ENCODE measurements at places on chromosomes 12 and 14.
A peak's percentile ranks its signal among the peaks of the same experiment; 100 is the strongest.

DNA sequence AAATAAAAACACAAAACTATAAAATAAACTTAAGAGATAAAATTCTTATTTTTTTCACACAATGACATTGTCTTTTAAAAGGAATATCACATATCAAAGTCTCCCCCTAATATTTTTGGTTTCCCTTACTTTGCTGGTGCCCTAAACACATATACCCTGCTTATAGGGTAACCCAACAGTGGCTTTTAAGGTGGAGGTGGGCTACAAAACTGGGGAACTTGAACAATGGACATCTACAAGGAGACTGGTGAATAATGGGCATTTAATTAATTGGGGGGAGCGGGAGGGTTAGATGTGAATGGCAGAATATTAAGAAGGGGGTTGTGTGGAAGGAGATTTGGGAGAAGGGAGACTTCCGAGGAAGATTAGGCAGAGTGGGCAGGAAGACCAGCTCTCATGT is 9.6 kb downstream of the B4GALNT1 start:
- no peak for DNase-seq

DNA sequence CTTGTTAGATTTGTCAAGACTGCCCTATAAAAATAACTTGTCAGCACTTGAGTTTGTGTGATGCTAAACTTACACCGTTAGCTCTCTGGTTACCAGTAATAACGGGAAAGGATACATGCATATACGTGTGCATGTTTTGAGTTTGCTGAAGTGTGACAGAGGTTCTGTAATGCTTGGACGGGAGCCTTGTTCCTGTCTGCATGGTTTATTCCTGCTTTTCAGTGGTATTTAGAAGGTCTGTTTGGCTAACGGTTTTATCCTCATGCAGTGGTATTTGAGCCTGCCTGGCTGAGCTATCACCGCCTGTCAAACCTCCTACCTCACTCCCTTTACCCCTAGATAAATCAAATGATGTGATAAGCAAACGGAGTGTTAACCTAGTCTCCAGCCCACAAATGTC is 305.6 kb downstream of the GALC start:
- no peak for DNase-seq

DNA sequence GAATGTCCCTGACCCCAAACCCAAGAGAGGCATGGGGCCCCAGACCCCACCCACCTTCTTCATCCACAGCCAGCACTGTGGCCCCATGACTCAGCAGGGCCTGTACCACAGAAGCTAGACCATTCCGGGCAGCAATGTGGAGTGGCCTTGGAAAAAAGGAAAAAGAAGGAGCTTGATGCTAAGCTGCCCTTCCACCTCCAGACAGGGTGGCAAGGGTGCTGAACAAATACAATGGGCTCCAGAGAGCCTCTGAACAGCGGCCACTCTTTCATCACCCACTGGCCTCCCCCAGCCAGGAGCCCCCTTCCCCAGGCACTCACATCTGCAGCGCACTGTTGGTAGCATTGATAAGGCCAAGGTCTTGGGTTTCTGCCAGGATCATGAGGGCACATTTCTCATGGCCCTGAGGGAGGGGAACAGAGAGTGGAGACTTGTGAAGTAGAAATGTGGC is 13.9 kb downstream of the SLC39A5 start:
- no peak for DNase-seq

- peak; percentile 27 for DNase-seq
Measured at GRCh38 chr12:43501703-43502102, 50.3 kb downstream of the ADAMTS20 start.

DNA sequence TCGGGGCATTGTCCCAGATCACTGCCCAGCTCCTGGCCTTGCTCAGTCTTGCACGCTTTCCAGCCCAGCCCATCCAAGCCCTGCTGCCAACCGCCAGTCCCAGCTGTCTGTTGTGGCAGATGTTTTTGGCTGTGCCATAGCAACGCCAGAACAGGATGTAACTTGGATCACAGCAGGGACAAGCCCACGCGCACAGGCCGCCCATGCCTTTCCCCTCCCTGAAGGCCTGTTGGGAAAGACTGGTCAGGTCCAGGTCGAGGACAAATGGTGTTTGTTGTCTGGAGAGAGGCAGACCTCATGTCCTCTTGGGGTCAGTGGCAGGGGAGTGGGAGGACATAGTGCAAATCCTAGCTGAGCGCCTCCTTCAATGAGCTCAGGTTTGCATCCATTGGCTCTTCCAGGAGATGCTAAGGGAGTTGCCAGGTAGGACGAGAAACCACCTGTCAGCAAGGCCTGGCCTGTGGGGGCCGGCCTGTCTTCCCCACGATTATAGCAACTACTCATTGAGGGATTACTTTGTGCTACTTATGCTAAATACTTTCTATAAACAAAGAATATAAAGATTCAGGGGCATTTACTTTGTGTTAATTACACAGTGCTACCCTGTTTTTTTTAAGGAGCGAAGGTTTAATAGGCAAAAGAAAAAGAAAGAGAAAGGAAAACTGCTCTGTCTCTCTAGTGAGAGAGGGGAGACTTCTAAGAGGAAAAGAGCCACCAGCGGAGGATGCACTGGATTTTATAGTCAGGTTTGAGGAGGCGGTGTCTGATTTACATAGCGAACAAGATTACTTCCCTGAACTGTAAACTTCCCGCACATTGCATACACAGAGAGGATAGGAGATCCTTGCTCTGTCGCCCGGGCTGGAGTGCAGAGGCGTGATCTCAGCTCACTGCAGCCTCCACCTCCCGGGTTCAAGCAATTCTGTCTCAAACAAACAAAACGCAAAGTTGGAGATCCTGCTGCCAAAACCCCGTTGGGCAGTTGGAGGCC is 42.8 kb upstream of the CORO1C start:
- peak; percentile 22 for DNase-seq

DNA sequence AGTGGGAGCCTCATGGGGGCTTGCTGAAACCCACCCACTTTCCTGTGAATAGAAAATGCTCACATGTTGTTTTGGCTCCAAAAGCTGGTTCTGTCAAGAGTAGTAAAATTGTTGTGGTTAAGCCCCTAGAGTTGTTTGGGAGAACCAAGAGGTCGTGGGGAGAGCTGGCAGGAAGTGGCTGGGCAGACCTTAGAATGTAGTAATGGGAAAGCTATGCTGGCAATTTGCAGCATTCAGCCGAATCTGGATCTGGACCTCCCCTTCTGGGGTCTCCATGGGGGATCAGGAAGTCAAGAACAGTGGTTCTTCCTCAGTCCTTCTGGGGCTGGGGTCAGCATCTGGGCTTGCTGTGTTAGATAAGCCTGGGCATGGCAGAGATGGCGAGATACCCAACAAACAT is 150.6 kb upstream of the TBX3 start:
- DNase-seq = no peak

GRCh38 chr12:114894076-114894475 is 210.1 kb upstream of the TBX3 start:
- DNase-seq = no peak

DNA sequence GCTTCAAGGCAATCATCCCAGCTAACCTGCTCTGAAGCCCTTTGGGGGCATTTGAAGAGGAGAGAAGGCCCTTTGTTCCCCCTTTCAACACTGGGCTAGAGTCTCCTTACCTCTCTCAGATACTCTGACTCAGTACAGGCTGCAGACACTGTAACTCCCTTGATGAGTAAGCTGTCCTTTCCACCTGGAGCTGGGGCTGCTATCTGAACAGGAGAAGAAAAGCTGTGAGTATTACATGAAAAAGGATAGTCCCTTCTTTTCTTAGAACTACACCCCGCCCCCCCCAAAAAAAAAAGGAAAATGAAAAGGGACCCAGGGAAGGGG is 186.6 kb upstream of the PLEKHG7 start:
- no peak for DNase-seq

DNA sequence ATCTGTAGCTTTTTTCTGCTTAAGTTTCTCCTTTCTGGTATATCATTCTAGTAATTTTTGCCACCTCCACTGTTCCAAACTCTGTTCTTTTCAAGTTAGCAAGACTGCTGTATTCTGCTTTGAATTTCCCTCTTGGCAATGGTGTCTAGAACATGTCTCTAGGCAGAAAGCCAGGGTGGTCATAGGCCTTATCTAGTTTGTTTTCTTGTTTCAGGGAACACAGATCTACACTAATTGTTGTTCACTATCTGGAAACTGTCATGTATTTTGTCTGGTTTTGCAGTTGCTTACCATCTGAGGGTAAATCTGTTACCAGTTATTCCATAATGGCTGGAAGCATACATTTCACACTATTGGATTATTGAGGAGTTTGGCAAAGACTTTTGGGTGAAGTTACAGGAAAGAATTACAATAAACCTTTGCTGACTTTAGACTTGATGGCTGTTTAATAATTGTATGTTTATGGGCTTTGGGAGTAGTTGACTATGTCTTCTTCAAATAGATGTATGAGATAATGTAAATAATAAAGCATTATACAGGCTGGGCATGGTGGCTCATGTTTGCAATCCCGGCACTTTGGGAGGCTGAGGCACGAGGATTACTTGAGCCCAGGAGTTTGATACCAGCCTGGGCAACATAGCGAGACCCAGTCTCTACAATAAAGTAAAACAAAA is 41.4 kb downstream of the FUT8 start:
- no peak for DNase-seq

DNA sequence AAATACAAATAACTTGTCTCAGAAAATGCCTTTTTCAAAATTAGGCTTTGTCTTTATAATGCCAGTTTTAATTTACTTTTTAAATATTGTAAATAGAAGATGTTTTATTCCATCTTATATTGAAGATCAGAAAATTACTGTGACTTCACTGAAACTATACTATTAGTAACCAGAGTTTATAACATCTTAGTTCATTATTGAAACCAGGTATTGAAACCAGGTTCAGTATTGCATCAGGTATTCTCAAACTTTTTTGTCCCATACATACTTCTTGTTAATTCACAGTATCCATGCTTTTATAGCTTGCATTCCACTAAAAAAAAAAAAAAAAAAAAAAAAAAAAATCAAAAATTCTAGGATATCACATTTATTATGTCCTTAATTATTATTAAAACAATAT is 227.5 kb downstream of the GXYLT1 start:
- DNase-seq = no peak

GRCh38 chr14:49959822-49960408 is 67.0 kb downstream of the ARF6 start:
- no peak for DNase-seq

- no peak for DNase-seq
Measured at GRCh38 chr14:59093902-59094301, 94.6 kb upstream of the DAAM1 start.

GRCh38 chr12:113135178-113136127 is at the start of gene RASAL1:
Gene RASAL1, minus strand, starts transcription at chr12:113135761. Its CDS starts 299 bp downstream, at chr12:113135462.
- DNase-seq = peak; percentile 84

GRCh38 chr14:60893911-60894310 is 87.0 kb downstream of the TRMT5 start:
- DNase-seq = no peak

GRCh38 chr14:62673014-62673755 is 372.1 kb downstream of the KCNH5 start:
- DNase-seq = no peak

DNA sequence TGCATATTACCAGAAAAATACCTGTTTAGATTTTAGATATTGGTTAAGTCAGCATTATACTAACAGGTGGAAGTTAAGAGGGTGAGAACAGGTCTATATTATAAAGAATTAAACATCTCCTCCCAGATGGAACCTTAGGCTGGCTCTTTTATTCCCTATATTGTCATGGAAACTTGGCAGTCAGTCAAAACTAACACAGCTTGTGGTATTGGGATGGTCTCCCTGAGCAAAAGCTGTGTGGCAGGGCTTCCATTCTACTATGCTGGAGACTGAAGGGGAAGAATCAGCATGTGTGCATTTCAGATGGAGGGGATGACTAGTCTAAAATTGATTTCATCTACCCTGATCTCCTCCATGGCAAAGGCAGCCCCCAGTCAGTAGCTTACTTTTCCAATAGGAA is 66.7 kb downstream of the SMOC1 start:
- no peak for DNase-seq

GRCh38 chr14:93906341-93907329 is 20.5 kb upstream of the FAM181A start:
- DNase-seq = peak; percentile 78

DNA sequence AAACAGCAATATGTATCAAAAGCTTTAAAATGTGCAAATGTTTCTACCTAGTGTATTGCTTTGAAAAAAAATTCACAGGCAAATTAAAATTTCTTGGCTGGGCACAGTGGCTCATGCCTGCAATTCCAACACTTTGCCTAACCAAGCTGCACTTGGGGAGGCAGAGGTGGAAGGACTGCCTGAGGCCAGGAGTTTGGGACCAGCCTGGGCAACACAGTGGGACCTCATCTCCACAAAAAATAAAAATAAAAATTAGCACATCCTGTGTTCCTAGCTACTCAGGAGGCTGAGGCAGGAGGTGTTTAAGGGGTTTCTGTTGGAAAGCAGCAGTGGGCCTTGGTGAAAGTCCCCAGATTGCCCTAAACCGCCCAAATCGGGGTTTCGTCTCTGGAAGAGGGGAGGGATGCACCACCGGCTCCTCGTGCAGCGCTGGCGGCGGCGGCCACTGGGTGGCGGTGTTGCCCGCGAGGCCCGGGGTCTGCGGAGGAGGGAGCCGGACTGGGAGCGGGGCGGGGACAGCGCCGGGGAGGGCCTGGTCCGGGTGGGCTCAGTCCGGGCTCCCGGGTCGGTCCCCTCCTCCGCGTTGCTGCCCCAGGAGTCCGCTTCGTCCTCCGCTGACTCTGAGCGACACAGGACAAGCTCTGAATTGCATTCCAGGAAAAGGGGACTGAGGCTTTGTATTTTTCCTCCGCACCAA is 265.6 kb downstream of the AACS start:
- DNase-seq = peak; percentile 91

DNA sequence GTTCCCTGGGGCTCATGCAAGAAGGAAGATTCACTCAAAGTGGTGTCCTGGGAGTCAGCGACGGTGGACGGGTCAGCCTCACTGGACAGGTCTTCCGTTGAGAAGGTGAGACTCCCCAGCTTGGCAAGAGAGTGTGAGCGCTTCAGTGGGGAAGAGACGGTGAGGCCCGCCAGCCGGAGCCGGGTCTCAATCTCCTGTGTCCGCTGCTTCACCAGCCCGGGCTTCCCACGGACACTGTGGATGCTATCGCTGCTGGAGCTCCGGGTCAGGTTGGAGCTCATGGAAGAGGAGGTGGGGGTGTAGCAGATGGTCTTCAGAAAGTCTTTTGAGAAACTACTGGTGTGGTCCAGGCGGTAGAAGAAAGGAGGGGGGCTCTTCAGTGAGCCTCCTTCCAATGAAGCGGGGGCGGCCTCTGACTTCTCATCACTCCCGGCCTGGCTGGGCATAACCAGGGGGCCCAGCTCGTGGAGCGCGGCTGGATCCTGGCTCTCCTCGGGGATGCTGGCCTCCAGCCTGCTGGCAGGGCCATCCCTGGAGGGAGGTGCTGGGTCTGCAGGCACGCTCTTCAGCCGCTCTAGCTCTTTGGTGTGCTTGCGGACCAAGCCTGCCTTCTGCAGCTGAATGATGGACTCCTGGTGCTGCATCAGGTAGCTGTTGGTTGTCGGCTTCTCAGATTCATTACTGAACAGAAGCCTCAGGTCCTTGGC is 56.9 kb upstream of the CORO1C start:
- no peak for DNase-seq

DNA sequence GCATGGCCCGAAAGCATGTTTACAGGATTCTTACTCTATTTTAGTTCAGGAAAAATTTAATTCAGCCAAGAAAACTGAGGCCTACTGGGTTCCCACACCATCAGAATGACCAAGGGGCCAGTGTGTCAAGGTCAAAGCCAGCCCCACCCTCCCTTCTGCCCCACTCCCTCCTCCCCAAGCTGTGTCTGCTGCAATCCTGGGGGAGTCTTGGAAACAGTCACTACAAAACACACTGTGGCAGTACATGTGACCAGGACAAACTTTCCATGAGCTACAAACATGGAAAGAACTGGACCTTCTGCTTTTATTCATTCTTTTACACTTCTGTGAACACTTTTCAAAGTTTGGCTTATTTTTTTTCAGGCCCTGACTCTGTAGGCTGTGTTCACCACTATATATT is 1228.8 kb upstream of the TMEM132C start:
- DNase-seq = no peak

Measured in neural progenitor cell (in vitro differentiated cells).